ENCODE measurements at places on chromosomes 1 and 21.
A peak's percentile ranks its signal among the peaks of the same experiment; 100 is the strongest.

- no peak for DNase-seq
Measured at GRCh38 chr1:96804648-96805047, 83.1 kb downstream of the PTBP2 start.

DNA sequence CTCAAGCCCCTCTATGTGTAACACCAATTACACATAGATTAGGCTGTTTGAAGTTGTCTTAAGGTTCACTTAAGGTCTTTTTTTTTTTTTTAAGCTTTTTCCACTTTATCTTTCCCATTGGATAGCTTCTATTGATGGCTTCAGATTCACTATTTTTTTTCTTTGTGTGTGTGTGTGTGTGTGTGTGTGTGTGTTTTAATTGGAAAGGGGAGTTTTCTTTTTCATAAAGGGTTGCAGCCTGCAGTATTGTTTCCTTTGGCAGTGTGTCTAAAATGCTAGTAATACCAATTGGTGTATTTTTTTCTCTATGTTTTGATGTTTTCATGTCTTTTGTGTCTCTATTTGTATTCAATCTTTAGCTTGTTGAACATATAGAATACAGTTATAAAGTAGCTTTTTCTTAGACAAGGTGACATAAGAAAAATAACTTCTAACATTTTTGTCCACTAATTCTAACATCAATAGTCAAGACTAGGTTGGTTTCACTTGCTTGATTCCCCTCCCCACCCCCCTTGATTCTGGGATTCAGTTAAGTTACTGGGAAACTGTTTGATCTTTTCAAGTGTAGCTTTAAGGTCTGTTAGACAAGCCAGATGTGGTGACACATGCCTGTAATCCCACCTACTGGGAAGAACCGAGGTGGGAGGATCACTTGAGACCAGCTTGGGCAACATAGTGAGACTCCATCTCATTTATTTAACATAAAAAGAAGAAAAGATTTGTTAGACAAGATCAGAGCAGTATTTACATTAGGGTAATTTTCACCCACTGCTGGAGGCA is 21.4 kb downstream of the PRRC2C start:
- no peak for DNase-seq

DNA sequence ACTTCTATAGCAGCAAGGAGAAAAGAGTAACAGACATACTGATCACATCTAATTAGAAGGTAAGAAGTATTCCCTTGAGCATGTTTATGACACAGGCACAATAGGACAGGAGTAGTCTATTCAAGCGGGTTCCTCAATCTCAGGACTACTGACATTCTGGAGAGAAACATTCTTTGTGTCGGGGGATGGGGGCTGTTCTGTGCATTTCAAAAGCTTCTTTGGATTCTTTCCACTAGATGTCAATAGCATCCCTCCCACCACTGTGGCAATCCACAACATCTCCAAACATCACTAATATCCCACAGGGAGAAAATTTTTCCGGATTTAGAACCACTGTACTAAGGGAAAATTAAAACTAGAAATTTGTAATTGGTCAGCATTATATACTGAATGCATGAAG is 56.9 kb downstream of the ADAMTS5 start:
- DNase-seq: no peak

- DNase-seq: no peak
Measured at GRCh38 chr1:83531521-83532309, 467.2 kb downstream of the TTLL7 start.

DNA sequence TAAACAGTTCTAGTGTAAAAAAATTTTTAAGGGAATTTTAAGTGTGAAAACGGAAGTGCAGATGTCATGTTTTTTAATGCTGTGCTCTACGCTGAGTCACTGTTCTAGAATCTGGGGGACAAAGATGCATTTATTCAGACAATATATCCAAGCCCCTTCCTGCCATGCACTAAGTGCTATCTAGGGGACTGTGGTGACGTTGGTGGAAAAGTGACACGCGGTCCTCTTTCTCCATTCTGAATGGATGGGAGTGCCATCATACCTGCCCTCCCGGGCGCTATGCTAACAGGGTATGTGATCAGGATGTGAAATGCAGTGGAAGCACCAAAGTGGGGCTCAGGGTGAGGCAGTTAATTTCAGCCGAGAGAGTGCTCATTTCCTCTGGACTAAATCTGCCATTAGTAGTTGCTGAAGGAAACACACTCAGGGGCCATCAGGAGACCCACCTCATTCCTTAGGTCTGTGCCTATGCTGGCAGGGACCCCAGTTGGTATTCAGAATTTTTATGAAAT is 6.6 kb downstream of the C1orf226 start:
- DNase-seq: no peak

GRCh38 chr1:31694964-31695313 is 8.9 kb downstream of the COL16A1 start:
- no peak for DNase-seq

GRCh38 chr1:58283388-58284224 is 262.9 kb downstream of the OMA1 start:
- no peak for DNase-seq

DNA sequence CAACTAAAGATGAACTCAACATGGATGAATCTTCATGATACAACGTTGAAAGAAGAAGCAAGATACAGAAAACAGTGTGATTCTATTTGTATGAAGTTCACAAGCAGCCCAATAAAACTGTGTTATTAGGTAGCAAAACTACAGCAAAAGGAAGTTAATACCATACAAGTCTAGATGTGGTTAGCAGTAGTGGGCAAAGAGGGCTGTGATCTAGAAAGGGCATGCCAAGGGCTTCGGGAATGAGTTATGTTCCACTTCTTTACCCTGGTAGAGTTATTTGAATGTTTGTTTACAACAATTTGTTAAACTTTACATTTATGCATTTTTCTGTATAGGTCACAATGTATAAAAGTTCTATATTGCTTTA is 9.2 kb downstream of the TNFRSF9 start:
- DNase-seq: no peak

DNA sequence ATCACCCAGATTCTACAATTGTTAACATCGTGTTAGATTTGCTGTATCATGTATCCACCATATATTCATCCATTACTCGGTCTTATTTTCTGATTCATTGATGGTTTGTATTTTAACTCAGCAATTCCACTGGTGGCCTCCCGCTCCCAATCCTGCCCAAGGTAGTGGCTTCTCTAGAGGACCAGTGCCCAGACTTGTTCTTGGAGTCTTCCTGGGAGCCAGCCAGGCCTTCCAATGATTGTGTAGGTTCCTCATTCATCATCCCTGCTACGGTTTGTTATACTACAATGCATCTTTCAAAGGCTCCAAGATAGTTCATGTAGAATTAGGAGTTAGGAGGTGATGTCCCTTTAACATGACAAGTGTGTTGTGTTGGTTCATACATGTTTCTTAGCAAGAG is 451.1 kb downstream of the SETD4 start:
- no peak for DNase-seq

GRCh38 chr1:56516539-56517252 is 62.7 kb downstream of the PLPP3 start:
- DNase-seq: peak; percentile 98

DNA sequence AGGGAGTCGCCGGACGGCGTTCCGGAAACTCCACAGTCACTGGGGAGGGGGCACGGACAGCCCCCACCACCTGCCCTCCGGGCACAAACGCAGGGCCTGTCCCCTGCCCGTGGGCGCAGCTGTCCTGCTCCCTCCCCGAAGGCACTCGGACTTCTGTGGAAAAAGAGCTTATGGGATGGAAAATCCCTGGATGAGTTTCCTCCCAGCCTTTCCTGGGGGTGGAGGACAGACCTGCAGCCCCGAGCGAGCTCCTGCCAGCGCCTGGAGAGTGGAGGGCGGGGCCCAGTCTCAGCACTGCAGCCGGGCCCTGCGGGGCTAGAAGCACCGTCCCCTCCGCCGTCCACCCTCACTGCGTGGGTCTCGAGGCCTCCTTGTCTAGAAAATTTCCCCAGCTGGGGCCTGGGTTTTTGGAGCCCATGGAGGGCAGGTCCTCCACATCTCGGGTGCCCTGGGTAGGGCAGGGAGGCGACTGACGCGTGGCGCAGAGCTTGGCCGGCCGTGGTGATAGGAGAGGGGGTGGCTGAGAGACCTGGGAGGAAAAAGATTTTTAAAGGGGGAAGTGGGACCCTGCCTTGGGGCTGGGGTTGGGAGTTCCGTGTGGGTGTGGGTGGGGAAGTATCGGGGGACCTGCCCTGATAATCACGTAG is 6.4 kb upstream of the COL6A1 start:
- DNase-seq: no peak

GRCh38 chr1:84298684-84299535 is 2.6 kb upstream of the SAMD13 start:
- DNase-seq: peak; percentile 30
